ENCODE measurements at places on chromosomes 13 and 19.

GRCh38 chr19:35710784-35711723, 6.7 kb downstream of the ZBTB32 start:
- DNase-seq = no peak

DNA sequence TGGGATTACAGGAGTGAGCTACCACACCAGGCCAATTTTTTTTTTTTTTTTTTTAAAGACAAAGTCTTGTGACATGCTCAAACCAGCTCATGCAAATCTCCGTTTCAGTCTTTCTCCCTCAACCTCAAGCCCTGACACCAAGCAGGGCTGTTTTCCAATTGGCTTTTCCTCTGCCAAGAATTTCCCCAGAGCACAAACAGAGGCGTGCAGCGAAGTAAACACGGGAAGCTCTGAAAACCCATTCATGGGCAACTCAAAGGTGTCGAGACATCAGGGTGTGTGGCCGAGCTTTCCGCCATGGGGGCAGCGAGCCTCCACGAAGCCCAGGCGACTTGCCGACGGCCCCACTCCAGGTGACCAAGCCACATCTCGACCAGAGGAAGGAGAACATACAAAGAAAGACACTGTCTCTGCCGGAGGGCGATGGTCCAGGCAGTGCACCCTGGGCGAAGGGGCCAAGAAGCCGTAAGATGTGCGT, 70.0 kb downstream of the INSR start:
- DNase-seq = no peak

DNA sequence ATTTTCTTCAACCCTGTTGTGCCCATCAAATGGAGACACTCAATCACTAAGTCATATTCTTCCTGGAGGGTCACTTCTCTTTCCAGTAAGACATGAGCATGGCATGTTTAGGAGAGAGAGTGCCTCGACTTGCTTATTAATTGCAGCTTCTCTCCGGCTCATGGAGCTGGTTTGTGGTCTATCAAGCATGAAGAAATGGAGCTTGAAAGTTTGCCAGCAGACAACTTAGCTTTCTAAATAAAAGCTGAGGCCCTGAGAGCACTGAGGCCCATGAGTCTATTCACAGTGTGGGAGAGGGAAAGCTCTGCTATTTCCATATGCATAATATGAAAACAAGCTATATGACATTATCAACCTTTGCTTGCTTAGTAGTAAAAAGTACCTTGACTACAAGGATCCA, 378.5 kb downstream of the FGF9 start:
- DNase-seq = no peak

DNA sequence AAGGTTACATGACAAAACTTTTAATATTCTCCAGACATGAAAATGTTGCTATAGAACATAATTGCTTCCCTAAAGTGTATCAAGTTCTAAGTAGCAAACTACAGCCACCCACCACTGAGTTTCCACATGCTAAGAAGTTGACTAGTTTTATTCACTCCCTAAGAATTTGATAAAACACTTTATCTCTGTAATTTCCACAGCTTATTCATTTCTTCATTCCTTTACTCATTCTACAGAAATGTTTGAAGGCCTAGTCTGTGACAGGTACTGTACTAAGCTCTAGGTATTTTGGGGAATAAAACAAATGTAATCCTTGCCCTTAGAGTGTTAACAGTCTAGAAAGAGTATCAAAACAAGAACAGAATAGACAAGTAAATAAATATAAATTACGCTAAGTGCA, 101.8 kb upstream of the DIAPH3 start:
- no peak for DNase-seq

DNA sequence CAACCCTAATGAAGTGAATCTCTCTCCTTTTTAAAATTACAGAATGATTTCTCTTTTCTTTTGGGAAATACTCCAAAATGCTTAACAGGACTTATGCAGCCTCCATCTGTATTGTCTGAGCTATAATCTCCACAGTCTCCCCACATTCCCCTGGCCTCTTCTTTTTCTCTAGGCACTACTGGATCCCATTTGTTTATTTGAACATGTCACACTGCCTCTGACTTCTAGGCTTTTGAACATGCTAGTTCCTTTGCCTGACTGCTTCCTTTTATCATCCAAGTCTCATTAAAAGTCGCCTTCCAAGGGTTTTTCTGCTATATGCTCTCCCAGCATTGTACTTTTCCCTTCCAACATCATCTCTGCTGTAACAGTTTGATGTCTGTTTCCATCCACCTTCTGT, 548.7 kb downstream of the PCDH9 start:
- no peak for DNase-seq

GRCh38 chr13:107608736-107609135, 606.6 kb downstream of the LIG4 start:
- no peak for DNase-seq

DNA sequence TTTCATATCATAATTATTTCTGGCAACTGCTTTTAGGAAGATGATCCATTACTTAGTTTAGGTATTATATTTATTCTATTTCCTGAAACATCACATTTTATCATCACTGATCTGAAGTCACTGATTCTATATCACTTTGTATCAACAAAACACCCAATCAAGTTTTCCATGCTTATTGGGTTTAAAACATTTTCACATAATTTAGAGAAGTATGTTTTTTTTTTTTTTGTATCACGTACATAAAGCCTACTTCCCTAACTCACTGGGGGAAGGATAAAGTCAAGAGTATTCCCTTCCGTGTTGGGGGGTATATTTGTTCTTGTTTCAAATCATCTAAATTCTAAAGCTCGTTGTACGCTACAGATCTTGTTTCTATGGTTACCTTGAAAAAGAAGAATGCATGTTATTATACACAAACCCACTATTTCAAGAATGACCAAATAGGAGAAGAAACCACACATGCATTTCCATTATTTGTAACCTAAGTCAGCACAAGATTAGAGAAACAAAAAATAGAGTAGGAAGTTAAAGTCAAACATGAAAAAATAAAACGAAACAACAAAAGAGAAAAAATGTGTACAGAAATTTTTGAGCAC, 637.2 kb upstream of the MIR17HG start:
- no peak for DNase-seq

DNA sequence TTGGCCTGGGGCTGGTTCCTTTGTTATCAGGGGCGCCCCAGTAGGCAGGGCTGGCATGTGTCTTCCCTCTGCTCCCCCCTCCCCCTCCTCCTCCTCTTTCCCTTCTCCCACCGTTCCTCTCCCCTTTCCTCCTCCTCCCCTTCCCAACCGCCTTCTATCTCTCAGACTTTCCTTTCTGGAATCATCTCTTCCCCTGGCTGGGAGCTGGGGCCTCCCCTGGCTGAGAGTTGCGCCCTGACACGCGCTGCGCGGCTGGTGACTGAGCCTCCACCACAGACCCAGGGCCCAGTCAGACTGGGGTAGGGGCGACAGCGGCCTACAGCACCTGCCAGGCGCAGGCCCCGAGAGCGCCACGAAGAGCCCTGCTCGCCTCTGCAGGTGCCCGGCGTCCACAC, 2.8 kb downstream of the PNMA8B start:
- no peak for DNase-seq

DNA sequence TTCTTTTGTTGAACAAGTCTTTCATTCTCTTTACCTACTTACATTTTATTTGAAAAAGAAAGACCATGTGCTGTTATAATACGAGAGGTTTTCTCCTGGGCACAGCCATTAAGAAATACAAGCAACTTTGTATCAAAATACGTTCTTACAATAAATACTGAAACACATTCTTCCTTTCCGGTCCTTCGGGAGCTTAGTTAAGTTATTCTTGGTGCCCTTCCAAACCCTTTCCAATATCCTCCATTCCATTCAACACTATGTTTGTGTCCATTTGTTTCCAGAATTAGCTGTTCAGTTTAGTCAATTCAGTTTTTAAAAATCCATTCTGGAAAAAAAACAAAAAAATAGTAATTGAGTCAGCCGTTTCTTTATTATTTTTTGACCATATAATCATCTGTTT, 746.8 kb upstream of the SLC10A2 start:
- DNase-seq = no peak

DNA sequence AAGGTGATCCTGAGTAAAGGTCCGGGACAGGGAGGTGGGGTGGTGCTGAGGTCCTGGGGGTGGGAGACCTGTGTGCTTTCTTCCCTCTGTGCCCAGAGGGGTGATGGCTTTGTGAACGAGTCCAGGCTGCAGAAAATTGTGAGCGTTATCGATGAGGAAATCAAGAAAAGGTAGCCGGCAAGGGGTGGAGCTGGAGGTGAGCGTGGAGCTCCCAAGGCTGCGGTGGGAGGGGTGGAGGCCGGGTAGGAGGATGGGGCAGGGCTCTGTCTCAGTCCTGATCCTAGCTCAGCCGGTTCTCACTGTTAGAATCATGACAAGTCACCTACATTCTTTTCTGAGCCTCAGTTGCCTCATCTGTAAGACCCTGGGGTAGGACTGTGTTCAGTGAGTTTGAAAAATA, 4.0 kb downstream of the SELENOV start:
- DNase-seq = no peak

DNA sequence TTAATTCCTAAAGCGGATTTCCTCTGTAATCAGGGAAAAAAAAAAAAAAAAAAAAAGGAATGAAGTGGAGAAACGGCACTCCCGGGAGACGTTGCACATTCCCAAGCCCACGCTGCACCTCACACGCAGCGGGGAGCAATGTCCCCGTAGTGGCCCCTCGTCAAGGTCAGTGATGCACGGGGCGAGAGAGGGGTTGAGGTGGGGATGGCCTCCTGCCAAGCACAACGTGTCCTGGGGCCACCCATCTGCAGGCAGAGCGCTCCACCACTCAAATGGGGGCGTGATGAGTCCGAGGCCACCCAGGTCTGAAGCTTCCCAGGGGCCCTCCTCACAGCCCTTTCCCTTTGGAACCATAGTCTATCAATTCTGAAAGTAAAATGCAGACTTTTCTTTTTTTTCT, 15.1 kb downstream of the PLK5 start:
- no peak for DNase-seq

- DNase-seq = no peak
Measured at GRCh38 chr13:61149331-61149730, 266.3 kb downstream of the PCDH20 start.

All from stimulated activated CD8-positive, alpha-beta memory T cell treated with anti-CD3 and anti-CD28 coated beads, Interleukin-15, amount 100 ng/mL, for 24 hours (primary cell).